ENCODE measurements at places on chromosomes 11 and 22.
A peak's percentile ranks its signal among the peaks of the same experiment; 100 is the strongest.

GRCh38 chr22:23110190-23110921, 31.4 kb downstream of the RSPH14 start:
- peak; percentile 74 for DNase-seq

DNA sequence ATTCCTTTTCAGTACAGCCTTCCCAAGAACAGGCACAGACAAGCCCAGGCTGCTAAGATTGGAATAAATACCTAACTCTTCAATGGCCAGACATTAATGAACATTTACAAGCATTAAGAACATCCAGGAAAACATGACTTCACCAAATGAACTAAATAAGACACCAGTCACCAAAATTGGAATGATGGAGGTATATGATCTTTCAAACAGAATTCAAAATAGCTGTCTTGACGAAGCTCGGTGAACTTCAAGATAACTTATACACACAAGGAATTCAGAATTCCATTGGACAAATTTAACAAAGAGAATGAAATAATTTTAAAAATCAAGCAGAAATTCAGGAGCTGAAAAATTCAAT, 16.4 kb upstream of the DDX10 start:
- DNase-seq, result no peak

GRCh38 chr22:19336133-19337075, 44.9 kb upstream of the CLTCL1 start:
- no peak for DNase-seq

DNA sequence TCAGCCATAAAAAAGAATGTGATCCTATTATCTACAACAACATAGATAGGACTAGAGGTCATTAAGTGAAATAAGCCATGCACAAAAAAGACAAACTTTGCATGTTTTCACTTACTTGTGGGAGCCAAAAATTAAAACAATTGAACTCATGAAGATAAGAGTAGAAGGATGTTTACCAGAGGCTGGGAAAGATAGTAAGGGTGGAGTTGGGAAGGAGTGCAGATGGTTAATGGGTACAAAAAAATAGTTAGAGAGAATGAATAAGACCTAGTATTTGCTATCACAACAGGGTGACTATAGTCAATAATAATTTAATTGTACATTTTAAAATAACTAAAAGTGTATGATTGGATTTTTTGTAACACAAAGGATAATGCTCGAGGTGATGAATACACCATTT, 27.2 kb upstream of the IL10RA start:
- no peak for DNase-seq

DNA sequence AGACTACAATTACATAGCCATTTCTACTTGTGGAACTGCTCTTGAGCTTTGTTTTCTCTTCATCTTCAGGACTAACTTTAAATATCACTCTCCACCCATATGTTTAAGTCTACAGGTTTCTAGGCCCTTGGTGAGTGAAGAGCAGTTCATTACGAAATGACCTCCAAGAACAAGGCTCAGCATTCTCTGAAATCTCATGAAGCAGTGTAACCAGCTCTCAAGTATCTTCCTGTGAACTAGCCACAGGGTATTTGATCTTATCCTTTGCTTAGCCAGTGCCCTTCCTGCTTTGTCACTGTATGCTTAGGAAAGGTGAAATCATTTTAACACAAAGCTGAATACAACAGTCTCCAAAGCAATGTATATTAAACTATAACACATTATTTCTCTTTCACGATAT, 20.4 kb upstream of the LYVE1 start:
- no peak for DNase-seq

GRCh38 chr11:126646701-126647557, 291.4 kb downstream of the ST3GAL4 start:
- DNase-seq, result no peak

GRCh38 chr11:41612415-41612814, 153.0 kb upstream of the LRRC4C start:
- DNase-seq, result no peak

GRCh38 chr11:66292543-66293332, 1.0 kb downstream of the TMEM151A start:
- DNase-seq, result no peak

GRCh38 chr11:33976495-33977199, 74.9 kb upstream of the CAPRIN1 start:
- no peak for DNase-seq

DNA sequence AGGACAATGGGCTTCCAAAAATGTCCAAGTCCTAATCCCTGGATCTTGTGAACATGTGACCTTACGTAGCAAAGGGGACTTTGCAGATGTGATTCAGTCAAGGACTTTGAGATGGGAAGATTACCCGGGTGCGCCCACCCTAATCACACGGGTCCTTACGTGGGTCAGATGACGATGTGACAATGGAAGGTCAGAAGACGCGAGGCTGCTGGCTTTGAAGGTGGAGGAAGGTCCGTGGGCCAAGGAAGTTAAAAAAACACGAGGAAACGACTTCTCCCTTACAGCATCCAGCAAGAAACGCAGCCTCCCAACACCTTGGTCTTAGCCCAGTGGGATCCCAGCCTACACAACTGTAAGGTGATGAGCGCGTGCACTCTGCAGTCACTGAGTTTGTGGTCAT, 860.1 kb downstream of the TBC1D22A start:
- DNase-seq, result peak; percentile 5

DNA sequence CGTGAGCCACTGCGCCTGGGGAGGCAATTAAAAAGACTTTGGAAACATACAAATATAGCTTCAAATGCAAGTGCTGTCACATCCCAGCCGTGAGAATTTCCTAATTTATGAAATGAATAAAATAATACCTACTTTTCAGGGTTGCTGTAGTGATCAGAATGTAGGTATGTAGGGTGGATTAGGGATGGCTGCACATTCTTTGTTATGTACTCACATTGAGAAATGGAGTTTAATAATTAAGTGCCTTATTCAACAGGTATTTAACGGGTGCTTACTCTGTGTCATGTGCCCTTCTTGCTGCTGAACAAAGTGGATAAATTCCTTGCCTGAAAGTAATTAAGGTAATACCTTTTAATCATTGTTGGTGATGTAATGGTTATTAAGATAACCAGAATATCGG, 37.0 kb downstream of the MMP7 start:
- no peak for DNase-seq

DNA sequence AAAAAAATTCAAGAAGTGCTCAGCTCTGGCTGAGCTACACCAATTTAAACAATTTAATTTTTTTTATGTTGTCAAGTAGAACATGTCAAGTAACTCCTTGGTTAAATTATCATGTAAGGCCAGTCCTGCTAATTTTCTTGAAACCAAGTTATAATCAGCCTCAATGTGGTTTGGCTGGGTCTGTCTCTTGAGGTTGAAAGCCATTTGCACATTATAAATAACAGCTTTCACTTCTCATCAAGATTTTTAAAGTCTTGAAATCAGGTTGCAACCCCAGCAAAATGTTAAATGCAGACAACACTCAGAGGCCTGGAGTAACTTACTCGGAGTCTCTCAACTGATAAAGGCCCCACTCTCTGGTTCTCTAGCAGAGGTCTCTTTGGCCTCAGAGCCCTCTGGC, 324.4 kb downstream of the BRD1 start:
- no peak for DNase-seq

DNA sequence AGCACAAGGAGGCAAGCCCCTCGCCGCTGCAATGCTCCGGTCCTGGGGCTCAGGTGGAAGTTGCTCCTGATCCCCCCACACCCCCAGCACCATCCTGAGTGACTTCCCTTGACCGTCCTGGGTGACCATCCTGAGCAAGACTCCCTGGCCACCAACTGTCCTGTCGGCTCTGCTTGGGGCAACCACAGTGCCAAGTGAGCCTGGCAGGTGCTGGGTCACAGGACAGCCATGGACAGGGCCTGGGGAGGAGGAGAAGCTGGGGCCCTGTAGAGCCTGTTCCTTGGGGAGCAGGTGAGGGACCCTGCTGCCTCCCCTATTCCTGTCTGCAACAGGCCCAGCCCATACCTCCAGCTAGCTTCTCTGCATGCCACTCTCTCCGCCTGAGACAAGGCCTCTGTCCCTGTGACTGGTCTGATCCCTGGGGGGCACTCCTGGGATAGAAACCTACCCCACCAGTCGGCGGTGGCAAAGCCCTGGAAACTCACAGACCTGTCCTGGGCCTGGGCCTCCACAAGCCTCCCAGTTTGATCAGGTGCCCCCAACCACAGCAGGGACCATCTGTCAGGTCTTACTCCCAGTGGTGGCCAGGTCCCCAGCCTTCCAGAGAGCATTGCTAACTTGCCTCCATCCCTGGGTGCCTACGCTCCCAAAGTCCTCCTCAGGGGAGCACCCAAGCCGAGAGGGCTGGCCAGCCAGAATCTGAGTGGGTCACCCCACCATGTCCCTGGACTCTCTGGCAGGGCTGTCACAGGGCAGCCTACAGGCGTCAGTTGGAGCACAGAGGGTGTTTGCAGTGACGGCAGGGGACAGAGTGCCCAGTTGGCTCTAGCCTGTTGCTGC, 68.7 kb upstream of the WNT7B start:
- DNase-seq, result peak; percentile 33

GRCh38 chr11:7486781-7487140, 1.5 kb downstream of the OLFML1 start:
- DNase-seq, result peak; percentile 74

DNA sequence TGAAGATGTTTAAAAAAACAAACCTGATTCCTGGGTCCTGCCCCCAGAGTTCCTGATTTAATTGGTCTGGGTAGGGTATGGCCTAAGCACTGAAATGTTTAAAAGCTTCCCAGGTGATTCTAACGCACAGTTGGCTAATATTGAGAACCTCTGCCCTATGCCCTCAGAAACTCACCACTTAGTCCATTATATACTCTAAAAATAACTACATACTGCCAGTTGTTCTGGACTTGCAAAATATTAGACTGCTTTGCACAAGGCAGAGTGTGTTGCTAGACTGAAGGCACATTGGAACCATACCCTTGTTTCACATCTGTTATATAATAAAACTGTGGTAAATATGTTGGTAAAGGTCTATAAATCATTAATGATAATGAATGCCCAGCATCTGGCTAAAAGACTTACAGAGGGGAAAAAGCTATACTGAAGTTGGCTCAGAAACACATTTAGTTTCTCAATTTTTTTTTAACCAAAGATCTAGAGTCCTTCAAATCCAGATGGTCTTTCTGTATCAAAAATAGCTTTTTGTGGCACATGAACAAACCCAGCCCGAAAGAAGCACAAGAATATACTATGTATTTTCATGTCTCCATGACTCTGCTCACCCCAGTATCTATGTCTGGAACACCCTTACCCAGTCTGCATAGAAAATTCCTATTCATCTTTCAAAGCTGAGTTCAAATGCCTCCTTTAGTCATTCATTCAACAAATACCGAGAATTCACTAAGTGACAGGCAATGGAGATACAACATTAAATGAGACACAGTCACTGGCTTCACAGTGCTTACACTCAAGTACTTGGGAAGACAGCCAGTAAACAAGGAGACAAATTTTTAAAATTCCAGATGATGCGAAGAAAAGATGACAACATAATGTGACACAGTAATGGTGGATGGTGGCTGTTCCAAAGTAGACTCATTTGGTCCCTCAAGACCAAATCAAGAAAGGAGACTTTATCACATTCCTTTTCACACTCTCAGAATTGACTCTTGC, 44.1 kb downstream of the RBFOX2 start:
- DNase-seq, result no peak

GRCh38 chr11:123187248-123187647, 7.8 kb downstream of the CLMP start:
- no peak for DNase-seq

- DNase-seq, result no peak
These were observed 24.2 kb upstream of the FLI1 start for GRCh38 chr11:128669506-128670270.

DNA sequence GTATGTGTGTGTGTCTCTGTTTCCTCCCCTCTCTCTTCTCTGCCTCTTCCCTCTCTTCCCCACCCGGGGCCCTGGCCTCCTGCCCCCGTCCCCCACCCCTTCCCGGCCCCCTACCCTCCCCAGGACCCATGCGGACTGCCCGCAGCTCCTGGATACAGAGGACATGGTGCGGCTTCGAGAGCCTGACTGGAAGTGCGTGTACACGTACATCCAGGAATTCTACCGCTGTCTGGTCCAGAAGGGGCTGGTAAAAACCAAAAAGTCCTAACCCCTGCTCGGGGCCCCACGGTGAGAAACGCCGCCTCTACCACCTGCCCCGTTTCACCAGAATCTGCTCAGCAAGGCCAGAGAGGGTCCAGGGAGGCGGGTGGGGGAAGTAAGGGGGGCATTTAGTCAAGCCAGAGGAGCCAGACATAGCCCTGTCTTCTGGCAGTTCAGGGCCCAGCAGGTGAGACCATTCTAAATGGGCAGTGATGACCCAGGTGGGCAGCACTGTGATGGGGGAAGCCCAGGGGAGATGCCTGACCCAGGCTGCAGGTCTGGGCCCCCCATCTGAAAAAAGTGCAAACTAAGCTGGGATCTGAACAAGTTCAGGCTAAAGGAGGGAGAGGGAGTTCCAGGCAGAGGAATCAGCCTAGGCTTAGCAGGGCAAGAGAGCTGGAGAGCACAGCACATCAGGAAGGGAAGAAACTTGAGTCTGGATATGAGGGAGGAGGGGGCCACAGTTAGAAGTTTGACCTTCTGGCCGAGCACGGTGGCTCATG, 6.4 kb downstream of the SELENOM start:
- DNase-seq, result no peak

- DNase-seq, result no peak
These were observed 28.6 kb downstream of the ADM start for GRCh38 chr11:10333490-10333889.

DNA sequence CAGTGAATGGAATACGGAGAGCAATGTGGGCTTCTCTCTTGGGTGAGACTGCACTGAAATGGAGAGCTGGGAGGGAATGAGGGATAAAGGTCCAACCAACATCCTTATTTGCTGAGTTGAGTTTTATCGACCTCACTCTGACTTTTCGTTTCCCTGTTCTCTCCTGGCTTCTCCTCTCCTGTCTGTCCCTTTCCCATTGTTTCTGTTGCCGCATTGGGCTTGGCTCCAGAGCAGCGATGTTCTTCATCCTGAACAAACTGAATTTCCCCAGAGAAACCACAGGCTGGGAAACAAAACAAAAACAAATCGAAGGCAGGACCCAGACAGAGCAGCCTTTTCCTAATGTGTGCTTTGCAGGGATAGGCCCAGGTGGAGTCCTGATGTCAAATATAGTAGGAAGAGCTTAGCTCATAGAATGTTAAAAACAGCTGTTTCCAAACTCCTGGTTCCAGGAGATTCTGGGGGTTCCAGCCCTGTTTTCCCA, 30.0 kb downstream of the MOV10L1 start:
- DNase-seq, result no peak

DNA sequence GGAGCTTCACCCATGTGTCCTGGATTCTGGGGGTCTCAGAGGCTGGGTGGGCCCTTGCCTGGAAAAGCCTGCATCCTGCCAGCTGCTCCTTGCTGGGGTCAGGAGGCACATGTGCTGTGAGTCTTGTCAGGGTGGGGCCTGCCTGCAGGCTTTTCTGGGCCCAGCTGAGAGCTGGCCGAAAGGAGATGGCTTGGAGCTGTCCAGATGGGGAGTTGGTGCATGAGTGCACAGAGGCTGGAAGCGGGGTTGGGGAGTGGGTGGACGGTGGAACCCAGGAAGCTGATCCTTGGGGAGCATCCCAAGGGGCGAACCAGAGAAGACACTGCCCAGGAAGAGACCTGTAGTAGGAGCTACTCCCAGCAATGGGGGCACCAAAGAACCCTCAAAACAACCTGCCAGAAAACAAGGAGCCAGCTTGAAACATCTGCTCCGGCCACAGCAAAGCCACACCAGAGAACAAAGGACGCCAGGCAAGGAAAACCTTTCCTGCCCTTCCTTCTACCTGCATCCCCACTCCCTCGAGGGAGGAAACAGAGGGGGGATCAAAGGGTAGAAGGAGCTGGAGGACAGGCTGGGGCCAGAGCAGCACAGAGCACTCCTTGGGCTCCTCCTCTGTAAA, 8.2 kb upstream of the KCTD17 start:
- DNase-seq, result no peak
